ENCODE measurements at places on chromosomes 7 and 10. TPM values are rescaled to one million over a fixed set of nuclear protein-coding genes. Genes with fewer than 3 reads are reported as not detected.

Gene AGAP5
- total RNA-seq = 11.3 TPM

Gene UPK3B
- total RNA-seq = 2.1 TPM

Gene TSPAN15
- total RNA-seq = 4.6 TPM

Gene CDHR3
- 5.1 TPM for total RNA-seq

Gene GCK
- total RNA-seq = 0.30 TPM

Gene BRAF
- total RNA-seq = 39.4 TPM

Gene NPSR1
- total RNA-seq = not detected

DNA sequence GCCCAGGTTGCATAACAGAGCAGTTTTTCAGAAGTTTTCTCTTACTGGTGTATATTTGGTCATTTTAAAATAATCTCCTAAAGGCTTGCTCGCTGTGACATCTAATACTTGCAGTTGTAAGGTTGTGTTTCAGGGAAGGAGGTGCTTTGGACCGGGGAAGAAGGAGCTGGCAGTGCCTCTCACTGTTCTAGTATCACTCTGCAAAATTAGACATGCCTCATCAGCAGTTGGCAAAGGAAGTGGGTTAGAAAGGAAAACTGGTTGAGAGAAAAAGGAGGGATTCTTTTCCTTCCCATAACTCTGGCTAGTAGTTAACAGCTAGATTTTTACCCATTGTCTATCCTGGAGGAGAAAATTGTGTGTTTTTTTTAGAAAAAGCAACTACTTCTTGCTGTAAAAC, 34.8 kb downstream of the CUL1 start:
- DNase-seq = no peak

- no peak for DNase-seq
Observed at GRCh38 chr10:26951650-26952049, 90.9 kb upstream of the ABI1 start.

DNA sequence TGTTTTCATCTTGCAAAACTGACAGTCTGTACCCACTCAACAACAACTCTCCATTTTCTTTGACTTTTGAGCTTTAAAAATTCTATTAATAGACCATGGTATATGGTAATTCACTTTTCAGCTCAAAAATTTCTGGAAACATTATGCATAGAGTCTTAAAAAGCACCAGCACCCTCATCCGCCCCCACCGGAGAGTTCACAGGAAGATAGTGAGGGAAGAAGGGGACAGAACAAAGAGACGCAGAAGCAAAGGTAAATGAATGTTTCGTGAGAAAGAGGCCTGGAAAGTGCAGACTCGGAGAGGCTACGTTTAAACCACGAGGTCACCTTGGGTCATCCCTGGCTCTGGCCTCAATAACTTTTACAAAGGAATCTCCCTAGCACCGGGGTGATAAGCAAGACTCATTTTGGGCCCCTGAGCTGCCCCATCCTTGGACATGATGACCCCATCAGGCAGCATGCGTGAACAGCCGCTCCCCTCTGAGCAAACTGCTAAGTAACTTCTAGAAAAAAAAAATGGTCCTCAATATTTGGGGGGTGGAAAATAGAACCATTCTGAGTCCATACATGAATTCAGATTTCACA, 96.3 kb downstream of the CPXM2 start:
- no peak for DNase-seq

GRCh38 chr10:88157981-88158465, 294.6 kb downstream of the PTEN start:
- DNase-seq = no peak

DNA sequence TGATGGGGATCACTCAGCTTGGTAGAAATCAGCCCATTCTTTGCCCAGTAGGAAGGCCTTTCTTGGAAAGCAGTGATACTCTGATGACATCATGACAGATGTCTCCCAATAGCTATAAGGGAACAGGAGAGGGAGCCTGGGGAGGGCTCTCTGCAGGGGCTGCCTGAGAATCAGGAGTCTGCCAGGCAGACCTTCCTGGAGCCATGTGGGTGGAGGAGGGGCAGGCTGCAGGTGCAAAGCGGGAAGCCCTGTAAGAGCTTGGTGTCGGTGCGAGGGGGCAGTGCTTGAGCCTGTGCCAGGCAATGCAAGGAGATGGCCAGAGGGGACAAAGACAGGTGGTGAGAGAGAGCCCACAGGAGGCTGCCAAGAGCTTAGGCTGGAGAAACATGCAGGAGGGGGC, 5.0 kb upstream of the TNS3 start:
- no peak for DNase-seq

GRCh38 chr7:19249281-19249680, 104.1 kb upstream of the FERD3L start:
- no peak for DNase-seq

DNA sequence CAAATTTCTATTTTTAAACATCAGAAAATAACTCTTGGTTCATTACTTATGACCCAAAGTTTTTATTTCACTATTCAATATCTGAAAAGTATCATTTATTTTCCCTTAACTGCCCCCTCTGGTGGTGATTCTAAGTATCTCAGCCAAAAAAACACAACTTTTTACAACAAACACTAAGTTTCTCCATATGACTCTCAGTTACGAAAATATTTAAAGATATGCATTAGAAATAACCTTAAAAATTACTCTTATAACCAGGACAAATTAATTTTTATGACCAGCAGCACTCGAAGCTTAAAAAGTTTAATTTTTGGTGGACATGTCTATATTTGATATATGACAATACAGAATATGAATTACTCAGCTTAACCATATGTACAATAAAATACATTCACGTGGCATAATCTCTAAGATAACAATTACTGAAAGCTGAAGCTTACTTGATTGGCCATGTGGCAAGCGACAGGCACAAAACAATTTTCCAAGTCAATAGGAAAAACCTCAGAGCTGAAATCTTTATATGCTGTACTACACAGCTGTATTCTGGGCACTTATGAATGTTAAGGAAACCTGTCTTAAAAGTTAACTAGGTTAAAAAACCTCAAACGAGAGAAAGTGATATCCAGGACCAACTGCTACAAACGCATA, 2.3 kb downstream of the HNRNPA2B1 start:
- DNase-seq = no peak

DNA sequence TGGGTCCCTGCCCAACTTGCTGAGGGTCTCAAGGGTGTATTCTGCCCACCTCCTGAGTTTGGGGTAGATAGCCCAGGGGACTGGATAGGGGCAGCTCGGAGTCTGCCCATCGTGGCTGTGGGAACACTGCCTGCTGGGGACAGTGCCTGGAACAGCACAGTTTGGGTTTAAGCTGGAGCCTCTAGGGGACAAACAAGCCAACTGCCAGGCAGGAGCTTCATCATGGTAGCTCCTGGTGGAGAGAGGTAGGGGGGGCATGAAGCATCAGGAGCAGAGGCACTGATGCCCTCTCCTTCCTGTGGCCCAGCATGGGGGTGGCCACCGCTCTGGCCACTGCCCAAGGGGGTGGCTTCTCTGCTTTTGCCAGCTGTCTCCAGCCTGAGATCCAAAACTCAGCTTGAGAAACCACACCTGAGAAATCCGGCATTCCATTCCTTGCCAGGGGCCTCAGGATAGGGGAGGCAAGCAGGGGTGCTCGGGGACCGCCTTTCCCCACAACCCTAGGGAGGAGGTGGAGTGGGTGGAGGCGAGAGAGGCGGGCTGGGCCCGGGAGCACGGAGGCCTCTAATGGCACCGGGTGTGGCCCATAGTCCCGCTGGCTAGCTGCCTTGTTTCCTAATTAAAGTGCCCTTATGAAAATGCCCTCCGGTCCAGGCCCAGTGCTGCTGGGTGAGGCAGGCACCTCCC, 47.6 kb downstream of the UNC5B start:
- DNase-seq = no peak

- no peak for DNase-seq
Observed at GRCh38 chr7:89477991-89478390, 676.3 kb upstream of the STEAP1 start.

GRCh38 chr10:48818861-48819520, 120.6 kb downstream of the LRRC18 start:
- DNase-seq = no peak

DNA sequence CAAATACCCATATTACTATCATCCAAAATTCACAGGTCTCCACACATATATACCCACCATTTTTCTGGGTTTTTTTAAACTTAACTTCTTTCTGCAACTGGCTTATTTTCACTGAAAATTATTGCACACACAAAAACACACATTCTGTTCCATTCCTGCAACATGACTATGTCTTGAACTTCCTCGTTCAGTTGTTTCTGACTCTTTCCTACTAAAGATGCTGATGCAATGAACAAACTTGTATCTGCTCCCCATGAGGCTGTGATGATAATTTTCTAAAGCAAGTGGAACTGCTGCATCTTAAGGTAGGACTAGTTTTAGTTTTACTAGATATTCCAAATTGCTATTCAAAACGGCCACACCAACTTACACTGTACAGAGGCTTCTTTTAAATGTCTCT, 77.7 kb downstream of the OSBPL3 start:
- DNase-seq = no peak

- no peak for DNase-seq
Observed at GRCh38 chr10:34475274-34475646, 339.8 kb downstream of the PARD3 start.

DNA sequence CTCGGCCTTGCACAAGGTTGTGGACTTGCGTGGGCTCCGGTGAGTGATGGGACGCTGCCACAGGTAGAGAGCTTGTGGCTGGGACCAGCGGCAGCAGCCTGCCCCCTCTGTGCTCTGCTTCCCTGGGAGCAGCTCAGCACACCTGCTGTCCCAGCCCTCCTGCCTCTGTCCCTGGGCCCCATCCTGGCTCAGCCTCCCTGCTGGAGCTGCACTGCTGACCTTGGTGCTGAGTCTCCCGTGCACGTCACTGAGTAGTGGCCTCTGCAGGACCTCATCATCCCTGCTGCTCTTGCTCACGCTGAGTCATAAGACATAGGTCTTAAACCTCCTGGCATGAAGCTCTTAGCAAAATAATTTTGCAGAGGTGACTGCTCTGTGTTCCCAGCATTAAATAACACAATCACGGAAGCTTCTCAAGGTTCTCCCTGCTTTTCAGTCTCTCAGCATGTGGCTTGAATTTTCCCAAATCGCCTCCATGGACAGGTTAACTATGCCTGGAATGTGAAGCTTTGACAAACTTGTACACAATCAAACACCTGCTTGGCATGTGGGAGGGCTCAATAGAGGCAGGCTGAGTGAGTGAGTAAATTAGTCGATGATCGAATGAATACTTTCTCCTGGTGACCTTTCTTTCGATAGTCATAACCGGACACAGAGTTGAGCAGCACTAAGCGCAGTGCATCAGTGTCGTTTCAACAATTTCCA, 63.8 kb upstream of the NPS start:
- no peak for DNase-seq

DNA sequence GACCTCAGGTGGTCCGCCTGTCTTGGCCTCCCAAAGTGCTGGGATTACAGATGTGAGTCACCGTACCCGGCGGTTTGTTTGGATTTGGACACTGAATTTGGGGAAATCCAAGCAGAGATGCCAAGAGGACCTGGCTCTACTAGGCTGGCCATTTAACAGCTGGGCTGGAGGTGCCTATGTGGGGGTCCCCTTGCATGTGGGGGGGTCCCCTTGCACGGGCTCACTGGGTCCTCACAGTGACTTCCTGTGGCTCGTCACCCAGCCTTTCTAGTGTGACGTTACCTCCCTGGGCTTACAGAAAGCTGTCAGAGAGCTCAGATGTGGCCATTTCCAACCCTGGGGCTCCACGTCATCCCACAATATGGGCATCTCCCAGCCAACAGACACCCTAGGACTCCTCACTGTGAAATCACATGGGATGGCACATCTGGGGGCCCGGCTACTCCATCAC, 49.3 kb upstream of the GNA12 start:
- DNase-seq = peak; percentile 50

GRCh38 chr10:52706332-52707070, 66.1 kb downstream of the MBL2 start:
- no peak for DNase-seq

DNA sequence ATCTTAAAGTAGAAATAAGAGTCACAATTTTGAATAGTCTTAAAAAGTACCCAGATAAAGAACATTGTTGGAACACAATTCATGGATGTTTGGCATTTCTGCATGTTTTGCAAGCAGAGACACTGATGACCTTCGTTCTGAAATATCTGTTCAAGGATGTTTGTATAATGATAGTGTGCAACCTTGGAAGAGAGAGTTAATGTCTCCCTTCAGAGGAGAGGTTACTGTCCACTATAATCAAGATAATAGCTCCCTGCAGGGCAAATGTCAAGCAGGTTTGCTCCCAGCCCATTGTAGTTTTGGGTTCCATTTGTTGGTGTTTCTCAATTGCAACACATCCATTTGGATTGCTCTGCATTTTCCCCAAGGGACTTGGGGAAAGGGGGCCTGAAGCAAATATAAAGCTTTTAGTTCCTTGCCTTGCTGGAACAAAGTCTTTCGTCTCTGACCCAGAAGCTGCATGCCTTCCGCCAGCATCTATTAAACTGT, 45.2 kb downstream of the COL1A2 start:
- no peak for DNase-seq

GRCh38 chr7:12157517-12157916, 53.6 kb upstream of the TMEM106B start:
- DNase-seq = no peak

DNA sequence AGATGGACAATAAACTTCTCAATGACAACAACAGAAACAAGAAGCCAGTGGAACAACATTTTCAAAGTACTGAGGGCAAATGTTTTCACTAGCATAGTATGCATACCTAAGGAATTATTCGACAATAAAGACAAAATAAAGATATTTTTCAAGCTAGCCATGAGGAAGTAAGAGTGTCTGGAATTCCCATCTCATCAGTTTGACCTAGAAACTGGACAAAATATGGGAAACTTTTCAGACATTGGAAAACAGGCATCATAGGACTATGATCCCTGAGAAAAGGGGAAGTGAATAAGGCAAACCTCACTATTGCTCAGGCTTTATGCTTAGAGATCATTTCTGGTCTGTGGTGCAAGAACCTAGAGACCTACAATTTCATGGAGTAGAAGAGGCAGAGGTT, 86.3 kb downstream of the OAT start:
- no peak for DNase-seq

- no peak for DNase-seq
Observed at GRCh38 chr7:50851451-50851850, 68.8 kb upstream of the GRB10 start.

DNA sequence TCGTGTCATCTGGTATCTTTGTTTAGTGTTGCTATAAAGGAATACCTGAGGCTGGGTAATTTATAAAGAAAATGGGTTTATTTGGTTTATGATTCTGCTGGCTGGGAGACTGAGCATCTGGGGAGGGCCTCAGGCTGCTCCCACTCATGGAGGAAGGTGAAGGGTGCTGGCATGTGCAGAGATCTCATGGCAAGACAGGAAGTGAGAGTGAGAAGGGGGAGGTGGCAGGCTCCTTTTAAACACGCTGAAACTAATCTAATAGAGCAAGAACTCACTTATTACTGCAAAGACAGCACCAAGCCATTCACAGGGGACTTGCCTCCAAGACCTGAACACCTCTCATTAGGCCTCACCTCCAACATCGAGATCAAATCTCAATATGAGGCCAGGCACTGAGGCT, 11.3 kb downstream of the OIT3 start:
- DNase-seq = no peak

- no peak for DNase-seq
Observed at GRCh38 chr10:112775381-112775780, 174.7 kb upstream of the TCF7L2 start.

DNA sequence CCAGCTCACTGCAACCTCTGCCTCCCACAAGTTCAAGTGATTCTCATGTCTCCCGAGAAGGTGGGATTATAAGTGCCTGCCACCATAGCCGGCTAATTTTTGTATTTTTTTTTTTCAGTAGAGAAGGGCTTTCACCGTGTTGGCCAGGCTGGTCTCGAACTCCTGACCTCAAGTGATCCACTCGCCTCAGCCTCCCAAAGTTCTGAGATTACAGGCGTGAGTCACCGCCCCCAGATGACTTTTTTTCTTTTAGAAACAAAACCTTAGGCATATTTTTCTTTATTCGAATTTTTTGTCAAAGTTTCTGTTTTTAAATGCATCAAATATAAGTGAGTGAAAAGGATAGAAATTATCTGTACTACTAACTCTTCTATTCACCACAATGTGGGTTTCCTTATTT, 113.1 kb downstream of the LRRC4 start:
- DNase-seq = no peak

Measured in activated naive CD8-positive, alpha-beta T cell treated with anti-CD3 and anti-CD28 coated beads, Interleukin-2, amount 10 ng/mL, durations not matched to agents 7 days and 5 days (primary cell).